ENCODE measurements at places on chromosomes 11 and 22.
A peak's percentile ranks its signal among the peaks of the same experiment; 100 is the strongest.

GRCh38 chr22:24391836-24392217 lies 35.6 kb upstream of the ADORA2A start:
- no peak for DNase-seq

GRCh38 chr11:46527591-46528130 lies 66.2 kb downstream of the AMBRA1 start:
- no peak for DNase-seq

DNA sequence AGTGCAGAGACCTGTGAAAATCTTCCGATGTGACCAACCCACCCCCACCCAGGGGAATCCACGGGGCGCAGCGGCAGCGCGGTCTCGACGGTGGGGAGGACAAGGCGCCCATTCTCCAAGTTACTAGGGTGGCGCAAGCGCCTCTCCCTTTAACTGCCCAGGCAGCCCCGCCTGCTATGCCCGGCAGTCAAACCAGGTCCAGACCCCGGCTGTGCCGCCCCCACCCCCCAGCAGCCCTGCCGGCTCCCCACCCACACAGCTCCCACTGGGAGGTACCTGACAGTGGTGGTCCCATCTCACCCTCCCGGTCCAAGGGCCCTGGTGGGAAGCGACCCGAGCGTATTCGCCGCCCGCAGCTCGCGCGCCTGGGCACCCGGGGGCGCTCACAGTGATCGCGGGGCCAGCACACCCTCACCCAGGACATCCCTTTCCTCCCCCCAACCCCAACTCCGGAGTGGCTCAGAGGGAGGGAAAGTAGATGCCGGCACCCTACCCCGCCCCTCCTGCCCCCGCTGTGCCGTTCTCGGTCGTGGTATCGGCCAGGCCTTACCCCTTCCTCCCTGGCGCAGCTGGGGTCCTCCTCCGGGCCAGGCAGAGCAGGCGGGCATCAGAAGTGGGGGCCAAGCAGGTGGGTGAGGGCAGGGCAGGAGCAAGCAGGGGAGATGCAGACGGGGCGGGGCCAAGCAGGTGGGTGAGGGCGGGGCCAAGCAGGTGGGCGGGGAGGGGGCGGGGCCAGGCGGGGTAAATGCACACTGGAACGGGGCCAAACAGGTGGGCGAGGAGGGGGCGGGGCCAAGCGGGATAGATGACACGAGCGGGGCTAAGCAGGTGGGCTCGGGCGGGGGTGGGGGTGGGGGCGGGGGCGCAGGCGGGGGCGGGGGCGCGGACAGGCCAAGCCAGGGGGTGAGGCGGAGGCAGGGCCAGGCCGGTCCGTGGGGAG lies at the start of gene TRPM5:
Gene TRPM5 (minus strand): TSS at position 634 of the 940 bp plus-strand sequence. CDS start 21,478 bp downstream, outside the sequence.
- peak; percentile 65 for DNase-seq

GRCh38 chr22:30643055-30643875 lies 7.7 kb downstream of the SLC35E4 start:
- DNase-seq, result no peak

DNA sequence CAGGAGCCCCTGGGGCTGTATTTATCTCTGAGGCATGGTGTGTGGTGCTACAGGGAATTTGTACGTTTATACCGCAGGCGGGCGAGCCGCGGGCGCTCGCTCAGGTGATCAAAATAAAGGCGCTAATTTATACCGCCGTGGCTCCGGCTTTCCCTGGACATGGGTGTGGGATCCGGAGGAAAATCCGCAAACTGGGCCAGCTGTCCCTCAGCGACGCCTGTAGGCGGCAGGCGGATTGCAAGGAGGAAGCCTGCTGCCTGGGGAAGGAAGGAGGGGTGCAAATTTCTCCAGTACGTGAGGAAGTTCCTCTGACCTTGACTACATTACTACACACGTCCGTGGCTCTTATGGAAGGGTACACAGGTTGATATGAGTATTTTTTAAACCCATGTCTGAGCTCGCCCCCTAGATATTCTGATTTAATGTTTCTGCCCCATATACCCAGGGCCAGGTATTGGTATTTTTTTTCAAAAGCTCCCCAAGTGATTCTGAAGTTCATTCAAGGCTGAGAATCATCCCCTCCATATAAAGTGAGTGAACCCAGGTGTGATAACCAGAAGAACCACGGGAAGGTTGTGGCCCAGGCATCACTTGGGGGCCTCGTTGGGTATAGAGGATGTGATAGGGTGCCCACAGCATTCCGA lies 2.8 kb downstream of the MYOD1 start:
- DNase-seq, result no peak

GRCh38 chr11:11843642-11844041 lies 1.9 kb downstream of the USP47 start:
- DNase-seq, result no peak

- DNase-seq, result no peak
Observed at GRCh38 chr11:129766898-129767604, 48.6 kb upstream of the TMEM45B start.

GRCh38 chr11:48020092-48020755 lies 39.9 kb downstream of the PTPRJ start:
- no peak for DNase-seq

- no peak for DNase-seq
Observed at GRCh38 chr11:44899959-44900358, 50.7 kb downstream of the TP53I11 start.

DNA sequence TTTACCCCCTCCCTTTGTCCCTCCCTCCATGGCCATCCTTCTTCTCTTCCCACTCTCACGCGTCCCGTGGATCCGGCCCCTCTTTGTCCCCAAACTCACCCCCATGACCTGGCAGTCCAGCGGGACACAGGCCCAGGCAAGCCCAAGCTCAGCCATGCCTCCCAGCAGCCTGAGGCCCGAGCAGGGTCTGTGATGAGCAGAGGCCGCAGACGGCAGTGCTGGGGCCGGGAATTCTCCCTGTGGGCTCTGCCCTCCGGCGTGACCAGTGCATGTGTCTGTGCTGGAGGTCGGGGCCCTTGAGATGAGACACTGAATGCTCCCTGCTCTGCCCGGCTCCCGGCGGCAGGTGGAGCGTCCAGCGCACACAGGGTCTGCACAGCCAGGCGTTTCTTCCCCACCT lies 237.9 kb downstream of the BRD1 start:
- DNase-seq, result no peak

DNA sequence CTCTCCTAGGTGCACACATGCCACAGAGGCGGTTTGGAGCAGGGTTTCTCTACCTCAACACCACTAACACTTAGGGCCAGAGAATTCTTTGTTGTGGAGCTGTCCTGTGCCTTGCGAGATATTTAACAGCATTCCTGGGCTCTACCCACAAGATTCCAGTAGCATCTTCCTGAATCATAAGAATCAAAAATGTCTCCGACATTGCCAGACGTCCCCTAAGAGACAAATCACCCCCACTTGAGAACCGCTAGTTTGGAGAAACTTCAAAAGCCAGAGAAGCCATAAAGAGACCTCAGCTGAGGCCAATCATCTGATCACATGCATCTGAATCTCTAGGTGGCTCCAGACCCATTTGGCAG lies 16.1 kb downstream of the MFNG start:
- DNase-seq, result no peak

- no peak for DNase-seq
Observed at GRCh38 chr22:36797911-36798673, 18.7 kb downstream of the PVALB start.

DNA sequence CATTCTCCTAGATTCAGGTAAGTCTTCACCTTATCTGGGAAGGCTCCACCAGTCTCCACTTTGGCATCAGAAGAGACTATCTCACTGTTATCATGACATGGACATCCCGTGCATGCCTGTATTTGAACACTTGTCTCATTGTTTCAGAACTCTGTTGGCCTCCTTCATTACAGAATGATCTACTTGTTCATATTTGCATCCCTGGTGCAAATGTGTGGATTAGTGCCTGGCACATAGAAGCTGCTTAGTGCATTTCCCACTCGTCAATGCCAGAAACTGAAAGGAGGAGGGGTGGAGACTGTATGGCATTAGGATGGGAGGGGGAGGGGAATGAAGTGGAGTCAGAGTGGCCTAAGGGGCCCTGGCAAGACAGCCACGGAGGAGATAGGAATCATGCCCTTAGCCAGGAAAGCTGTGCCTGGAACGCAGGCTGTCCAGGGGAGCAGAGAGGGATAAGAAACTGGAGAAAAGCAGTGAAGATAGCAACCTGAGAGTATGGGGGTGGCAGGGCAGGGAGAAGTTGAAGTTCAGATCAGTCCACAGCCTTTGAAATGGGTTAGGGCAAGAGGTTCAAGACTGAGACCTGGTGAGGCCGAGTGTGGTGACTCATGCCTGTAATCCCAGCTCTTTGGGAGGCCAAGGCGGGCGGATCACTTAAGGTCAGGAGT lies 53.8 kb upstream of the CAPRIN1 start:
- no peak for DNase-seq

DNA sequence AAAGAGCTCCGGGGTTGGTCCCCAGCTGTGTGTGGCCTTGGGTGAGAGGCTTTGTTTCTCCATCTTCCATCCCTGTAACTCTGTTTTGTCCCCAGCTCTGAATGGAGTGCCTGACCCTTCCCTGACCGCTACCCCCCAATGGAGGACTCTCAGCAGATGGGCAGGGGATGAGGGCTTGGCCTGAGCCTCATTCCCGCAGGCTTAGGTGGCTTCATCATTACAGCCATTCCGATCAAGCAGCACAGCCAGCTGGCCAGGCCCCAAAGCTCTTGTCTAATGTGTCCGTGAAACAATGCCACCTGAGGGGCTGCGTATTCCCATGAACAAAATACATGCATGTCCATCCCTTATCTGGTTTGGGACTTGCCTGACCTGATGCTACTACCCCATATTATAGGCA lies 3.9 kb upstream of the CDC42EP2 start:
- DNase-seq, result no peak

- DNase-seq, result no peak
Observed at GRCh38 chr11:119863851-119864601, 135.0 kb upstream of the NECTIN1 start.

- DNase-seq, result no peak
Observed at GRCh38 chr22:36871669-36872081, 10.9 kb downstream of the NCF4 start.

- no peak for DNase-seq
Observed at GRCh38 chr11:67024410-67024809, 1.5 kb downstream of the SYT12 start.

DNA sequence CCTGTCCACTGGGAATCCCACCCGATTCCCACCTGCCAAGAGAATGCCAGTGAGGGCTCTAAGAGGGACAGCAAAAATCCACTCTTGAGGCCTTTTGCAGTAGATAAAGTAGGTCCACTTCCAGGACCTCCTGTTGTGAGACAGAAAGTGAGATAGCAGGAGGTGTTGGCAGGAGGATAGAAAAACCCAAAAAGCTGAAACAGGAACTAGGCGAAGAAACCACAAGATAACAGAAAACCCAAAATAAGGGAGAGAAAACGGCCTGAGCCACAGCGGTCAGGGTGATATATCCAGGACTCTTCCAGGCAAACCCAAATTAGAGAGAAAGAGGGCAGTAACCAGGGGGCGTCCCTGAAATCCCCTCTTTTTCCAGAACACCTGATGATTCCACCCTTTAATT lies 79.7 kb upstream of the LINC01488 start:
- DNase-seq, result no peak

GRCh38 chr11:17581732-17582053 lies 34.6 kb downstream of the OTOG start:
- no peak for DNase-seq

DNA sequence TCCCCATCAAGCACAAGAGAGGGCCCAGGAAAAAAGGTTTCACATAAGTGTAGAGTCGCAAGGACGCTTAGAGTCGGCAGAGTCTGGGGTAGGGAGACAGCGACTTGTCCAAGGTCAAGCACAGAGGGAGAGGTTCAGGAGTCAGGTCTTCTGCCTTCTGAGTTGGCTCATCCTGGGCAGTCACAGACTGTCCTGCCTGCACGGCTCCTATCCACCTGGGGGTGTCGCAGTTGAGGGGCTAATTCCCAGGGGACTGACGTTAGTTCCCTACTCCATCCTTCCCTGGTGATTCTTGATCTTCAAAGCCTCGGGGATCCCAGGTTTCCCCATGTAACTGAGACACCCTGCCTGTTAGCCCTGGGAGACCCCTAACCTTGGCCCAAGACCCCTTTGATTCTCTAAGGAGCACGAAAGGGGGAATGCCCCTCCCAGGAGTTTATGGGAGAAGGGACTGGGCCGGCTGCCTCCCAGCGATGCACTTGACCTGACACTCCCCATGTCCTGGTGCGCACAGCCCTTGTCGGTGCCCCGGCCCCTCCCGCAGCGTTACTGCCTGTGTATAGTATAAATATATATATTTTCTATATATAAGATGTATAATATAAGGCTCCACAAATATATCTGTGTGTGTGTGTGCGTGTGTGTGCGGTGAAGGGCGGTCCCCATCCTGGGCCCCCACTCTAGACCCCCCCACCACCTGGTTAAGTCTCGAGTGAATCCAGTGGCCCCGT lies 14.7 kb upstream of the TAB1 start:
- no peak for DNase-seq

- no peak for DNase-seq
Observed at GRCh38 chr22:41446057-41446501, 522 bp downstream of the TOB2 start.

GRCh38 chr11:65425105-65425970 lies 2.7 kb downstream of the NEAT1 start:
- DNase-seq, result no peak

GRCh38 chr22:41237036-41237706 lies 3.6 kb downstream of the CHADL start:
- DNase-seq, result no peak

DNA sequence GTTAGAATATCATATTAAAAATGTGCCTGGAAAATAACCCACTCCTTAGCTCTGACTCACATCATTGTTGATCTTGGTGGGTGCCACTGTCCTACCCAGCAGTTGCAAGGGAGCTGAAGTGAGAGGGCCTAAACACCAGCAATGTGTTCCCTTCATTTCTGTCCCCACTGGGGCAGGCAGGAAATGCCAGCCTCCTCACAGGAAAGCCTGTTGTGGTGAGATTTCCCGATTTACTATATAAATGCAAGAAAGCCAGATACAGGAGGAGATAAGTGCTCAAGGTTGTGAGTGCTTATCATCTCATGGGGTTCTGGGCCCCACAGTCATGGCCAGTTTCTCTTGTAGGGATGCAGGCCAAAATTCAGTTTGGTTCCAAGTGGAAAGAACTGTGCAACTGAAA lies 15.8 kb upstream of the FLI1 start:
- no peak for DNase-seq

- DNase-seq, result no peak
Observed at GRCh38 chr11:71946144-71946571, 17.3 kb downstream of the RNF121 start.

GRCh38 chr11:94814272-94814976 lies 46.3 kb downstream of the AMOTL1 start:
- DNase-seq, result no peak

DNA sequence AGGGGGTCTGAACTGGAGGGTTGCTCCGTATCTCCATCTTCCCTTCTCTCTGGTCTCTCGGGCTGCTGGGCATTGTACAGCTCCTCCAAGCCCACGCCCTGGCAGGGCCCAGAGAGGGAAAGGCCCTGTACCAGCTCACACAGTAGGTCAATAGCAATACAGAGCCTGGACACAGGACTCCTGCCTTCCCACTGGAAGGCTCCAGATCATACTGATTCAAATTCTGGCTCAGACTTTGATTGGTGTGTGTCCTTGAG lies 6.6 kb downstream of the CSDC2 start:
- no peak for DNase-seq

GRCh38 chr11:22454461-22455090 lies 116.4 kb downstream of the SLC17A6 start:
- no peak for DNase-seq

Data from activated CD8-positive, alpha-beta memory T cell treated with anti-CD3 and anti-CD28 coated beads for 1 hour (primary cell).